ENCODE measurements at places on chromosomes 11 and 22.

DNA sequence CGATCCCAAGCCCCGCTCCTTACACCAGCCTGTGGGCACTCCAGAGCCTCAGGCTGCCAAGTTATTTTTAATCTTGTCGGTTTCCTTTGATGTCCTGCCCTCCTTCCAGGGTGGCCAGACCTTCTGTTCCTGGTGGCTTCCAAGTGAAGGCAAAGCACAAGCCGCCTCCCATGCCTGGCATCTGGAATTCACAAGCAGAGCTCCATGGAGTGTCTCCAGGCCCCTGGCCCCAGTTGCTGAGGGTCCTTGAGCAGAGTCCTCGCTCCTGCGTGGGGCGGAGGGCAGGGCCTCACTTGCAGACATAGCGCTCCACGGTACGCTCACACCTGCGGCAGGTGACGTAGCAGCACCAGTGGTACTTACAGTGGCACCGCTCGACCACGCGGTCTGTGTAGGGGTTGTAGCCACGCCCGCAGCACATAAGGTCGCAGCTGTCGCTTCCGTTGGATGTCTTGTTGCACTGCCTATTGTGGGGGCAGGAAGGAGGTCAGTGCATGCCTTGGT is 19.5 kb downstream of the WNT11 start:
- no peak for DNase-seq

DNA sequence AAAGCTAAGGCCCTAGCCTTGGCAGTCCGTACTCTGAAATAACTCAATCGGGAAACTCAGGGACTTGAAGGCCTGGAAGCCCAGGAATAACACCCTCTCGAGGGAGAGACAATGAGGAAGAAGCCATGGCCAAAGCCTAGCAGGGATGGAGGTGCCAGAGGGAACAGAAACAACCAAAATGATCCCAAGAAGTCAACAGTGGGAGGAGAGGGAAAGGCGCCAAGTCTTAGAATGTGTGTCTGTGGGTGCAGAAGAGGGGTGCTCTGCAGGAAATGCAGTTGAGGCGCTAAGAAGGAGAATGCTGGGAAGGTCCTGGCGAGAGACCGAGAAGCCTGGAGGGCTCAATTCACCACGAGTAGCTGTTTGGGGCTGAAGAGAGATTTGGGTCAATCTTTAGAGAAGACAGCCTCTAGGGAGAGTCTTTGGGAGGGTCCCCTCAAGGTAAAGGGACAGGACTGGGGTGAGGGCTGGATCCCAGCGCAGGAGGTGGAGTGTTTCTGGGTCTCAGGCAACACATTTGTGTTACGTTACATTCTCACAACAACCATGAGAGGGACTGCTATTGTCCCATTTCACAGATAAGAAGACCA is 760 bp upstream of the MAPK8IP1 start:
- DNase-seq: no peak

- DNase-seq: no peak
Measured at GRCh38 chr11:116615211-116615865, 157.4 kb downstream of the BUD13 start.

DNA sequence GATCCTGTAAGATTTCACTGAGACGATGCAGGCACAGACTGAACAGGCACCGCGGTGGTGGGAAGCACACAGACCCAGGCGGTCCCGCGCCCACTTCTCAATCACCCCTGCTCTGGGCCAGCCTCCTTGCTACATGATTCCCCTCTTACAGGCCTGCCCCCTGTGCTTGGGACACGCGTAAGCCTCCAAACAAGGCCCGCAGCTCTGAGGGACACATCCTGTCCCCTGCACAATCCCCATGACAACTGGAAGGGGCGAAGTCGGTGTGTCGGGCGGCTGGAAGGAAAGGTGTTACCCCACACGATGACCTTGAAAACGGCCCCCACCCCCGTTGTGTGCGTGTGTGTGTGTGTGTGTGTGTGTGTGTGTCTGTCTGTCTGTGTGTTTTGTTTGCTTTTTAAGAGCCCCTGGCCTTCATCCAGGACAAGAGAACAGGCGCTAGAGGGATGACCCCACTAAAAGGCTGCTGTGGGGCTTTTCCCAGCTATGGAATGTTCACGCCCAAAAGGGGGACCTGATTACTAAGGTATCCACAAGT is 13.1 kb downstream of the CELSR1 start:
- DNase-seq: no peak

GRCh38 chr11:110606415-110606814 is 105.8 kb downstream of the ARHGAP20 start:
- no peak for DNase-seq

GRCh38 chr11:88179141-88179540 is 3.9 kb upstream of the RAB38 start:
- no peak for DNase-seq

GRCh38 chr11:102773386-102773785 is 7.0 kb downstream of the MMP10 start:
- DNase-seq: no peak

DNA sequence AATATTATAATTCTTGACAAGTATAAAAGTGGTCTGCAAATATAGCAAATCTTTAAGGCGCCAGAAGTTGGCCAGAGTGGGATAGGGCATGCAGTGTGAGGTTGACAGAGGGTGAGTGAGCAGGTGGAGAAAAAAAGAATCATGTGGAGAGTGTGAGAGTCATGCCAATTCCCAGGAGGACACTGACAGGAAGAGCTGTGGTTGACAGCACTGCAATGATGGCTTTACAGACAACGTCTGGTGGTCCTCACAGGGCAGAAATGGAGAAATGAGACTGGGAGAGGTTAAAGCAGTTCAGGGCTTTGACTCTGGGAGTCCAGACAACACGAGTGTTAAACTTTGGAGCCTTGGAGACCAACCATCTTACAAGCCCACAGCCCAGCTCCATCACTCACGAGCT is 34.9 kb downstream of the SERPIND1 start:
- DNase-seq: no peak

- no peak for DNase-seq
Measured at GRCh38 chr22:48177631-48178030, 1415.2 kb downstream of the TBC1D22A start.

DNA sequence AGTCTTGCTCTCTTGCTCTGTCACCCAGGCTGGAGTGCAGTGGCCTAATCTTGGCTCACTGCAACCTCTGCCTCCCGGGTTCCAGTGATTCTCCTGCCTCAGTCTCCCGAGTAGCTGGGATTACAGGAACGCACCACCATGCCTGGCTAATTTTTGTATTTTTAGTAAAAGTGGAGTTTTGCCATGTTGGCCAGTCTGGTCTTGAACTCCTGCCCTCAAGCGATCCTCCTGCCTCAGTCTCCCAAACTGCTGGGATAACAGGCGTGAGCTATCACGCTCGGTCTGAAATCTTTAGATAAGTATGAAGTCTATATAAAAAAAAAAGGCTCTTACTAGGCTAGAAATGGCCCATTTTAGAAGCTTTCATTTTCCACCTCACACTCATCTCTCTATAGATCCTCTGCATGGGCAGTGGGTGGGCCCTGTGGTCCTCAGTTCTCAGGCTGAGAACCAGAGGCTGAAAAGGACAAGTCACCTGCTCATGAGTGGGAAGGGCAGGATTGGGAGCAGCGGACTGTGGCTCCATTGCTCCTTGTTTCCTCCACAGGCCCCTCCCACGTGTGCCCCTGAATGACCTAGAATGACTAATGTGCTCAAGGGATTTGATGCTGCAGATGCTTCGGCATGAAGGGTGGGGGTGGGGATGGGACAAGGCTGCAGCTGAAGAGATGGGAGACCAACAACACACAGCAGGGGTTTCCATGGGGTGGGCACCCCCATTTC is 19.8 kb upstream of the PRAME start:
- peak; percentile 46 for DNase-seq

GRCh38 chr11:9565822-9566560 is 7.5 kb upstream of the WEE1 start:
- DNase-seq: peak; percentile 99

DNA sequence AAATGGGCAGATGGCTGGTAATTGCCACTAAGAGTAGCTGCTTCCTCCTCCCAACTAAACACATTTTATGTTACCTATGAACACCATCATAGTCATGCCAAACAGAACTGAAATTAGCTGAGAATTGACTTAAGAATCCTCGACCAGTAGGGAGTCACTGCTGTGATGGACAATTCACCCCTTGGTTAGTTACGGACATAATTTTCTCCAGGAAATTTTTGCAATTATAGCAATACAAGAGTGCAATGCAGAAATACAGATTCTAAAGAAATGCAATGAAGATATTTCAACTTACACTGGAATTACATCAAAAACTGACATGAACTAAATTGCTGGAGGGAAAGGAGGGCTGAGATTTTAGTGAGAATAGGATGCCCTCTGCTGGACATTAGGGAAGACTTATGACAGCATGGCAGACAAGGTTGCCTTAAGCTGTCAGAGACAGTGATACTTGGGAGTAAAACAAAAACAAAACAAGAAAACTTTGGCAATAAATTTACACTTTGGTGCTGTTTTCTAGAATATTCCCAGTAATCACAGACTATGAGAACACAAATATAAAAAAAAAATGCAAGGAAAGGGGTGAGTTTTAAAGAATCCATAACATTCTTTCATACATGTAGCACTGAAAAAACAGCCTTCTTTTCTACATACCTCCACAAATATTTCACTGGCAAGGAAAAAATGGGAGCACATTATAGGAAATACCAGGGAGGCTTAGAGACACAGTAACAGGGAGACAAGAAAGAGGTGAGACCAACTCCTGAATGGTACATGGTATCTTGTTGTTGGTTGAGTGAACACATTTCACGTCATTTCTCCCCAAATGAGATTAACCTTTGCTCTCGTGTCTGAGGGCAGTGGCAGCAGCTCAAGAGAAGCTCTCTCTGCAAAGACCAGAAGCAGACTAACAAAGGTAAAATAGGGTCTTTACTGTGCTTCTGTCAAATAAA is 11.2 kb upstream of the PPP2R1B start:
- DNase-seq: peak; percentile 64

- DNase-seq: no peak
Measured at GRCh38 chr11:45667929-45668680, 2.7 kb upstream of the CHST1 start.

DNA sequence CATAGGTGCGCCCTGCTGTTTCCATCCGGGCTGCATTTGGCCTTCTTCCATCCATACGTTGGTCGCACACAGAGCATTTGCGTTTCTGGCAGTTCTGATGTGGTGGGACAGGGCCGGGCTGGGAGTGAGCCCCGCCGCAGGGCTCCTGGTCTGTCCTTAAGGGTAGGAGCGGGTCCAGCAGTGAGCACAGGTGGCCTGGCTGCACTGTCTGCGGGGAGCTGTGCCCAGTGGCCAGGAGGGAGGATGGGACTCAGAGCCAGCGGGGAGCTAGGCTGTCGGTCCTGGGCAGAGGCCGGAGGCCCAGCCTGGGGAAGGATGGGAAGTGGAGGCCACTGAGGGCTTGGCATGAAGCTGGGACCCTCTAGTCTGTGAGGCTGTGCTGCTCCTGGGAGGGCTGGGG is 385.1 kb downstream of the TBC1D22A start:
- no peak for DNase-seq

GRCh38 chr11:127862406-127862805 is 725.0 kb downstream of the ETS1 start:
- DNase-seq: no peak

DNA sequence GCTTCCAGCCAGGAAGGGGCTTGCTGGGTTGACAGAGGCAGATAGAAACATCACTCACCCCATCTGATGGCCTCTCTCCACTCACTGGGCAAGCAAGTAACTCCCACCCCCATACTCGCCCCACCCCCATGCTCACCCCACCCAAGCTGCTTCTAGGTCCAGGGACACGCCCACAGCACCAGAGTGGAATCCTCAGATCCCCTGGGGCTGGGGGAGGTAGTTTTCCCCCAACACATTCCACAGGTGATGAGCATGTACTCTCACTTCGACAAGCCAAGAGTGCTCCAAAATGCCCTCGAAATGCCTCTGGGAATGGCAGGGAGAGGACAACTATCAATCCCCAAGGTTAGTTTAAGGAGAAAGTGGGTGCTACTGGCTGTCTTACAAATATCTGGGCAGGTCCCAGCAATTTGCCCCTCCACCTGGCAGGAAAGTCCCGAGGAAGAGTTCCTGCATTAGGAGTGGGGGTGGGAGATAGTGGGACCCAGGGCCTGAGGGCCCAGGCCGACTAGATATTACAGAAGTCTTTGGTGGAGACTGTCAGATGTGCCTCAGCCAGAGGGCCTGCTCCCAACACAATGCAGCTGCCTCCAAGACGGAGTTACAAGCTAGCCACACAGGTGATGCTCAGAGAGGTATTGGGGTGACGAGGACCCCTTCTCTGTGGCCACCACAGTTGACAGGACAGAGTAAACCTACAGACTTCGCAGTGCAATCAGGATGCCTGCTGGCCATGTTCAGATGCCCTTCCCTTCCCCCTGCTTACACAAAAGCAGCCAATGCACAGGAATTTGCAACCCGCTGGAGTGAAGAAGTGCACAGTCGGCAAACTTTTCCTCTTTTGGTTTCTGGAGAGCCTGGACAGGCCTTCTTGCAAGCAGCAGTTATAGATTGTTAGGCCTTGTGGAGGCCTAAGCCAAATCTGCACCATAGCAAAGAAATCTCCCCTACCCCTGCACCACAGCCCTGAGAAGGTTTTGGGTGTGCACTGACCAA is 2.9 kb upstream of the LMO1 start:
- no peak for DNase-seq

DNA sequence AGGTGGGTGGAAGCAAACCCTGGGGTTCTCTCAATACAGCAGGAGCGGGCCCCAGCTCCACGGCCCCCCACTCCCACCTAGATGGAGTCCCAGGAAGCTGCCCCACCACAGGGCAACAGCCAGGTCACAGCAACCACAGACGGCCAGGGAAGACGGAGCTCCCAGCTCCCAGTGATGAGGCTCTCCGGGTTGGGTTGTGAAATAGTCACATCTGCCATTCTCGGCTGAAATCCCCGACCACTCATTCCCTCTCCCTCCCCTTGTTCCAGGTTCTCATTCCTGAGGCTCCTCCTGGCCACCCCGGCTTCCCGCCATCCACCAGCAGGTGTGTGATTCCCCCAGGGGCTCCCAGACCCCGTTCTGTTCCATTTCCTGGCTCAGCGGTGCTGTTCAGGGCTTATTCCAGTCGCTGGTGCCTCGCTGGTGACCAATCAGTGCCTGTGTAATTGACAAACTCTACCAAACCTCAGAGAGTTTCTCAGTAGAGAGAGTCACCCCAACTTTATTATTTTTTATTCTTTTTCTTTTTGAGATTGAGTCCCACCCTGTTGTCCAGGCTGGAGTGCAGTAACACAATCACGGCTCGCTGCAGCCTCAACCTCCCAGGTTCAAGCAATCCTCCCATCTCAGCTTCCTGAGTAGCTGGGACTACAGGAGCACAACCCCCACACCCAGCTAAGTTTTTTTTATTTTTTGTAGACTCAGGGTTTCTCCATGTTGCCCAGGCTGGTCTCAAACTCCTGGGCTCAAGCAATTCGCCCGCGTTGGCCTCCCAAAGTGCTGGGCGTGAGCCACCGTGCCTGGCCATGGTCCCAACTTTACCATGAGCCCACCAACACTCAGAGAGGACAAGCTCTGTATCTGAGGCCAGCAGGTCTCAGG is 63.2 kb downstream of the SHANK2 start:
- no peak for DNase-seq

DNA sequence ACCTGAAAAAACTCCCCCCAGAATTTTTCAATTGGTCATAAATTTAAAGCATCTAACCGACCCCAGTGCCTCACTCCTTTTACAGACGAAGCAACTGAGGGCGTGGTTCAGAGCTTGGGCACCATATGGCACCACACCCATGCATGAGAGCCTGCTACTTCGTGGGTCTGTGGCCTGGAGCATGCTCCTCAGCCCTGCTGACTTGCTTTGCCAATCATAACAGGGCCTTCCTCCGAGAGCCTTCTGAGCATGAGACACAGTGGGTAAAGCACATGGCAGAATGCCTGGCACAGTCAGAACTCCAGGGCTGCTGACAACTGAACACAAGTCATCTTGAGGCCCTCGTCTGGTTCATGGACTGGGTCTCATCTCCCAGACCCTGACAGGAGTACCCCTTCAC is 33.3 kb downstream of the HIRA start:
- DNase-seq: no peak

- no peak for DNase-seq
Measured at GRCh38 chr11:134691985-134692384, 279.9 kb upstream of the B3GAT1 start.
